ENCODE measurements at places on chromosomes 1 and 21.

DNA sequence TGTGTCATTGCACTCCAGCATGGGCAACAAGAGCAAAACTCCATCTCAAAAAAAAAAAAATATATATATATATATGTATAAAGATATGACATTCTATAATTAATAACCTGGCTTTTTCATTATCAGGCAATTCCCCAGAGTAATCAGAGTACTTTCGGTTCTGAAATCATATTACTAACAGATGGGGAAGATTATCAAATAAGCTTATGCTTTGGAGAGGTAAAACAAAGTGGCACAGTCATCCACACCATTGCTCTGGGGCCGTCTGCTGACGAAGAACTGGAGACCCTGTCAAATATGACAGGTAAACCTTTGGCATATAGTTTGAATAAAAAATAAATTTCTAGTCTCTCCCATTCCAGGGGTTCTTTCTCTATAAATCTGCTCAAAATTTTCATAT is 58.5 kb upstream of the SH3GLB1 start:
- DNase-seq: no peak

DNA sequence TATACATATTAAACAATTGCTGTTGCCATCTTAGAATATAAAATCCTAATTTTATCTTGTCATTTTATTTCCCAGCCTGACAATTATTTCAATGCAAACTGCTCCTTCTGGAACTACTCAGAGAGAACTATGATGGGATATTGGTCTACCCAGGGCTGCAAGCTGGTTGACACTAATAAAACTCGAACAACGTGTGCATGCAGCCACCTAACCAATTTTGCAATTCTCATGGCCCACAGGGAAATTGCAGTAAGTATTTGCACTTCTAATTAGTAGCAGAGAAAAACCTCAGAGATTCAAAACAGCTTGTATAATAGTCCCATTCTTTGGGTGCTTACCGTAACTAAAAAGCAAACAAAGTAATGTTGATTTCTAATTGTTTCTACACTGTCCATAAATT is 167.2 kb downstream of the ADGRL2 start:
- no peak for DNase-seq

GRCh38 chr1:156026588-156026987 is 5.8 kb upstream of the SSR2 start:
- no peak for DNase-seq

DNA sequence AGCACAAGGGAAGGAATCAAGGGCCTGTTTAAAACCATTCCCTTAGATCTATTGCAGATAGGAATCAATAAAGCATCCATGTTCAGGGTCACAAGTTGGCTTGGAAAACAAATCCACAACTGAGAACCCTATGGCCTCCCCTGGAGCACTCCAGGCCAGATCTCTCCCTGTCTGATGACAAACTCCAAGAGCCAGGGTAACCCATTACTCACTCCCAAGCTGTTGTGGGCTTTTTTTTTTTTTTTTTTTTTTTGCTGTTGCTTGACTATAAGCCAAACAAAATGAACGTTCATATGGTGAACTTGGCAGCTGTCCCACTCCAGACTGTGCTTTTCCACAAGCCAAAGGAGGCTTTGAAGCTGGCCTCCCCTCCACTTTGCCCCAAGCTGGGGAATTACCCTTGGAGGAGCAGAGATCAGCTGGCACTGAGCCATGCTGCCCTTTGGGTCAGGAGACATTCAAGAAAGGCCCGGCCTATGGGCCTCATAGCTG is 35.7 kb upstream of the VAV3 start:
- DNase-seq: no peak

DNA sequence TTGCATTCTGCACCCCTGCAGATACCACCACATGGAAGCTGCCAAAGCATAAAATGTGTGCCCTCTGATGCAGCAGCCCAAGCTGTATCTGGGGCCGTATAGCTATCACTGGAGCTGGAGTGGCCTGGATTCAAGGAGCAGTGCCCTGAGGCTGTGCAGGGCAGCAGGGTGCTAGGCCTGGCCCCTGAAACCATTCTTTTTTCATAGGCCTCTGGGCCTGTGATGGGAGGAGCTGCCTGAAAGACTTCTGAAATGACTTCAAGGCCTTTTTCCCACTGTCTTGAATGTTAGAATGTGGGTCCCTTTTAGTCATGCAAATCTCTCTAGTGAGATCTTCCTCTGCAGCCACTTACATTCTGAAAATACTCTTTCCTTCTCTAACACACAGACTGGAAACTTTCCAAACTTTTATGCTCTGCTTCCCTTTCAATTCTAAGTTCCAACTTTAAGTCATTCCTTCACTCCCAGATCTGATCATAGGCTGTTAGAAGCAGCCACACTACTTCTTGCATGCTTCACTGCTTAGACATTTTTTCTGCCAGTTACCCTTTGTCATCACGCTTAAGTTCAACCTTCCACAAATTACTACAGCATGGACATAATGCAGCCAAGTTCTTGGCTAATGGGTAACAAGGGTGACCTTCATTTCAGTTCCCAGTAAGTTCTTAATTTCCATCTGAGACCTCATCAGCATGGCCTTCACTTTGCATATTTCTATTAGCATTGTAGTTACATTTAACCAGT is 42.4 kb downstream of the DRAM2 start:
- DNase-seq: no peak

DNA sequence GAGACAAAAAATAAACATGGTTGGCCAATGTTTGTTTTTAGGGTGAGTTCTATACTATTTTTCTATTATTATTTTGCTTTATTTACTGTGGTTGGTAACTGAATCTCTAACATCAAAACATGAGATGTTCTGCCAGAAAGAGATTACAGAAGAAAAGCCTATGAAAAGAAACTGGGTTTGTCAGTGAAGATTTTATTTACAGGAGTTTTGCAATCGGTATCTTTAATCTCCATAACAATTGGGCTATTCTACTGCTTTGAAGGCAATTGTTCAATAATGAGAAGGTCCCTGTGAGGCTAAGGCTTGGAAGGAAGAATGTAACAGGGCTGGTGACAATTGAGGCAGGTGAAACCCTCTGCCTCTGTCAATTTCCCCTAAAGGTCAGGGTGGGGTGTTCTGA is 155.5 kb downstream of the CLIC6 start:
- DNase-seq: no peak

- DNase-seq: no peak
These were observed 179.5 kb downstream of the LRRC7 start for GRCh38 chr1:69747207-69747606.

DNA sequence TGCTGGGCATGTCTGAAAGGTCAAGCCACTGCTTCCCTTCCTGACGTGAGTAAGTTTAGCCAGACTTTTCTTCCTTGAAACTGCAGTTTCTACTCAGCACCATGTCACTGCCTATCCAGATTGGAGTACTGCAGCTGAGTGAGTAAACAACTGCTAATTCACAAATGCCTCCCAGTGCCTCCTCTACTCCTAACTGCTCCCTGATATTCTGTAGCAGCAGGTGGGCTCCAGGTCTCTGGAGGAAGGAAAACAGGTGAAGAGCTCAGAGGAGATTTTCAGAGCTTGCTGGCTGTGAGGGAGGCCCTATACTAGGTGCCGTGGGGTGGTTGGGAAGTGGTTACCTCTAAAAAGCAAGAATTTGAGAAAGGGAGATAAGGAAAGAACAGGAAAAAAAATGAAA is 96.5 kb downstream of the KIF14 start:
- DNase-seq: no peak

DNA sequence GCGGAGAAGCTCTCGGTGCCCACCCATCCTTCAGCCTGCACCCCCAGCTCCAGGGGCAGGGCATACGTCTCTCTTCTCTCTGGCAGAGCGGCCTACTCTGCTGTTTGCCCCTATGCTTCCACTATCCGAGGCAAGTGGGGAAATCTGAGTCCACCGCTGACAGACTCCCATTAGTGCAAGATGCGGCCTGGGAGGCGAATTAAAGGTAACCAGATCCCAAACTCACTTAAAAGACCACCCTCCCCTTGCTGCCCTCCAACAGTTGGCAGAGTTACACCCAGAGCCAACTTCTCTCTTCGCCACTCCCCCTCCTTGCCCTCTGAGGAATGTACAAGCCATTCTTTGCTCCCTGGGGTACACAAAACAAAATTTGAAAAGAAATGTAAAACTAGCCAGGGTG is 6.4 kb downstream of the FOXD3 start:
- no peak for DNase-seq

DNA sequence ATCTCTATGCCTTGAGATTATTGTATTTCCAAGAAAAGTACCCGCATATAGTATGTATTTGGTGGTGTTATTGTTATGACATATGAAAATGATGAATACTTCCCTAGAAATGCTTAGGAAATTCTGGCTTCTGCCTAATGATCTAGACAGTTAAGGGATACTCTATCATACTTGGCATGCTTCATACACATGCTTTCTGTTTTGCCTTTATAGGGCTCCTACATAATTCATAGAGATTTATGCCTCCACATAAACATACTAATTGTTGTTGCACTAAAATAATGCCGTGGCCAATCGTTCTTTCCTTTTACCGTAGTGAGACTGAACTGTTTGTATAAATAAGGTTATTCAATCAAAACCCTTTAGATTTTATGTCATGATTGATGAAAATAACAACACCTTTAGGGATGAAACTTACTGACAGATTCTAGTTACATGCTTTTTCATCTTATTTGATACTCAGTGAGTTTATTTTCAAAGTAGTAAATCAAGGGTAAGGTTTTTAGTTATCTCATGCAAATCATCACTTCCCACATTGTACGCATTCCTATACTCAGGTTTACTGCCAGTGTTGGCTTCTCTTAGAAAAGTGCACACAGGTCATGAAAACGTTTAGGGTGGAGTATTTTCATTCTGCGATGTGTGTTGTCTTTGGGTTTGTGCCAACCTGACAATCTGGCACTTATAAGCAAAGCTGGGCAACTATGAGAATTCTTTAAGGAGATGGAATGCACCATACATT is 40.5 kb upstream of the SCYL3 start:
- no peak for DNase-seq

DNA sequence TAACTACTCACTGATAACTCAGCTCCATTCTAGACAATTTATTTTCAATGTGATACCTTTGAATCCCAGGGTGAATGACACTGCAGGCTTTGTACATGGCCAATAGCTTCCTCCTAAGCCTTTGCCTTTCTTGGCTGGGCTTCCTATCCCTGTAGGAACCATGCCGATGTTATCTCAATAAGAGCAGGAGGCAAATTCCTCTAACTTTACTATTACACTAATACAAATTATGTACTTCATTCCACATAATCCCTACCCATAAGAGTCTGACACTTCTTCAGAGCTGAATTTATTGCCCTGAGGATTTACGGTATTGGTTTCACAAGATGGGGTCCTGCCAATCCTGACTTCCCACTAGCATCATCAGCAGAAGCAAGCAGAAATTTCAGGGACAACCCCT is 14.0 kb downstream of the TGFBR3 start:
- no peak for DNase-seq

DNA sequence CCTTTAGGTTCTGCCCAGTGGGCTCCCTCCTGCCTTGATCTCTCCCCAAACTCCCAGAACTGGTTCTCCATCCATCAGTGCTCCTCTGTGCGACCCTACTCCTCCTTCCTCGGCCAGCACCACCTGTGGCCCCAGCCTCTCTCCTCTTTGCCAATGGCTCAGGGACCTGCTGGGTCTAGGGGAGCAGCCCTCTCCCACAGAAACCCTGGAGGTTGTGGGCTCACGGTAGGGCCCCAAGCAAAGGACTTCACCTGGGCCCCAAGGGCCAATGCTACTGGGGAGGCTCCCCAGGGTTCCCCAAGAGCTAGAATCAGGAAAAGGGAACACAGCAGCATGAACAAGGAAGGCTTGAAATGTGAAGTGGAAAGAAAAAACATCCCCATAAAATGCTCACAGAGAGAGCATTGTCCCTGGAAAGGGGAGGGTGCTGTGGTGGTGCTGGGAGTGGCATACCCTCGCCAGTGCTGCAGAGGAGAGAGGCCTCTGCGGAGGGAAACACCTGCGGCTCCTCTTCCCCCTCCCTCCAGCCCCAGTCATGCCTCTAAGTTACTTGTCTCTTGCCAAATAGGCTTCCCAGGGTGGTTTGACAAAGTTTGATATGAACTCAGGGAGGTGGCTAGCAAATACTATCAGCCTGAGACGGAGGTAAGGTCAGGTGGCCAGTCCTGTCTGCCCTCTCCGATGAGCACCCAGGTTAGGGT is 2.5 kb downstream of the TMEM63A start:
- no peak for DNase-seq

DNA sequence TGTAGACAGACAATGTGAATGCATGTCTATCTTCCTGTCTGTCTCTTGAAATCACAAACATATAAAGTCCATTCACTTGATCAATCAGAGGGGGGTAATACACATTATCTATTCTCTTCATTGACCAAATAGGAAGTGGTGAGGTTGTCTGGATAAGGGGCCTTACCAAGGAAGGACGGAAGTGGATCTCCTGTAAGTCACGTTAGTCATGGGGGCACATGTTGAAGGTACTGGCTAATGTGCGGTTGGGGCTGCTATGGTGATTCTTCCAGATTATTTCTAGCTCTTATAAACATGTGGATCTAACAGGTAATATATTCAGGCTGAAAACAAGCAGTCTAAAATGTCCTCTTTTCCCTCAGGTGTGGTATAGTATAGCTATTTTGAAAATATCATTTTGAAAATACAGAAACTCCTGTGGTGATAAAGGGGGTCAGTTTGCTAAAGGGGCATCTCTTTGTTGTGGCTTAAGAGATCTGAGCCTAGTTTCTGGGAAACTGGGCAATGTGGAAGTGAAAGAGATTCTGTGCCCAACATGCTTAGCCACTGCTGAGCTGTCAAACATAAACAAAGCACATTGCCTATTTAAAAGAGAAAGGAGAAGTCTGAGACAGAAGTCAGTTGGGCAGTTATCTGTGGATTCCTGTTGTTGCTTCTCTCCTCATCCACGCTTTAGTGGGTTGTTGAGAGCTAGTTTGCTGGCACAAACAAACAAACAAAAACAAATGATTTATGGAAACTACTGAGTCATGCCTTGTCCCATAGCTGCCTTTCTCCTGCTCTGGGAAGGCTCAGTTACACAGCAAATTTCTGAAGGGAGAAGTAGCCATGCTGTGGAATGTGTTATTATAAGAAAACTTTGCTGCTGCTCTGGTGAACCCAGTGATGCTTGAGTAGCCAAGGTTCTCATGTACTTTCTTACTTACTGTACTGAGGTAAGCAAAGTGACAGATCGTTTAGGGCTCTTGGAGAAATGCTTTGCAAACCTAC is 166.9 kb downstream of the HLX start:
- peak; percentile 10 for DNase-seq

DNA sequence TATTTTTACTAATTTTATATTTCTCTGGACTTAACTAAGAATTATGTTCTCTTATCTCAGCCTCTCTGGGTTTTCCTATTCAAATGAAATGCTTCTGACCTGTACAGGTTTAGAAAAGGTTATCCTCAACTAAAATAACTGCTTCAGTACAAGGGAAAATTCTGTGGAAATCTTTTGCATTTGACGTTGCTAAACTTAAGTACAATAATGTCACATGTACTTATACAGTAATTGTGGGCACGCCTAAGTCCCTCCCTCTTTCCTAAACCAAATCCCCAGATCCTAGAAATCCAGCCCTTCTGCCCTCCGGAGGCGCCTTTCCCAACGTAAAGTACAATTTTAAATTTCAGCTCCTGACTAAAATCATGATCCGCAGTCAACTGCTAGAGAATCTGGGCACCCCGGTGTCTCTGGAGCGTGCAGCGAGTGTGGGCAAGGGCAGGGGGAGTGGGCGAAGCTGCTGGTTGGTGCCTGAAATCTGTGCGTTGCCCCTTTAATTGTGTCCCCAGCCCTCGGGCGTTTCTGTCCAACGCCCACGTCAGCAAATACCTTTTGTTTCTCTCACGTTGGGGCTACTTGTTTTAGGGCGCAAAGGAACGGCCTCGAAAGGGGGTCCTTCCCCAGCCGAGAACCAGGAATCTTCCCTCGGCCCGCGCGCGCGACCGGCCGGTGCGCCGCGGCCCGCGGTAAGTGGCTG is at the start of gene ZBTB8A:
Gene ZBTB8A (plus strand): TSS at position 541 of the 697 bp plus-strand sequence. CDS start 53,505 bp downstream, outside the sequence.
- no peak for DNase-seq
